ENCODE measurements at places on chromosomes 3 and 15.

DNA sequence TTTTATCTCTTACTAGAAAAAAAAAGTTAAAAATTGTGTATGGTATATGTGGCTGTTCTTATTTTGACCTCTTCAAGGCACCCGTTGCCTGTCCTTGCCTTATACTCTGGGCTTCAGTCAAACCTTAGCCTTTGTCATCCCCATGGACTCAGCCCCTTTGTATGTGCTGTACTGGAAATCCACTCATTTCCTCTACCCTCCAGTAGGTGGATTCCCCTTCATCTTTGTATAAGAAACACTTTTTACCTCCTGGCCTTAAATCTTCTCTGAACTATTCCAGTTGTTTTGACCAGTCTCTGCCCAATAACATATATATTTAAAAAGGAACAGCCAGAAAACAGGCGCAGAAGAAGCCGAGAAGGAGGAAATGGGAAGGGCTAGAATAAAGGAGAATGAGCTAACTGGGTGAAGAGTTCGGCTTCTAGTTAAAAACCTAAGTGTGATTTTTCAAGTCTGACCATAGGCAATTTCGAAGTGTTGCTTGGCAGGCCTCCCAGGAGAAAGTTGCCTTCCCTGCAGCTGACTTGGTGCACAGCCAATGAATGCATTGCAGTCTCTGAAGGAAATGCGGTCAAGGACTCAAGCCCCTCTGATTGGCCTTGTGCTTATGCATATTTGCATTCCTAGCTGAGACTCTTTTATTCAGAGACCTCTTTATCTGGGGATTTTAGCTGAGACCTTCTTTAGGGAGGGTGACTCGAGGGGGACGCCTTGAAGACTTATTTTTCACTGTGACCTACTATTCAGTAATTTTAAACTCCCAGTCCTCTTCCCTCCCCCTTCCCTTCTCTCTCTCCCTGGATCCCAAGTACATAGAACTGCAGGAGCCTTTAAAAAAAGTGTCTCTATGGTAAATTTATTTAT, 277.4 kb downstream of the ROBO1 start:
- DNase-seq: no peak

GRCh38 chr3:5692446-5692845, 504.9 kb downstream of the EDEM1 start:
- no peak for DNase-seq

- DNase-seq: no peak
These were observed 982.7 kb upstream of the NR2F2 start for GRCh38 chr15:95347837-95348236.

DNA sequence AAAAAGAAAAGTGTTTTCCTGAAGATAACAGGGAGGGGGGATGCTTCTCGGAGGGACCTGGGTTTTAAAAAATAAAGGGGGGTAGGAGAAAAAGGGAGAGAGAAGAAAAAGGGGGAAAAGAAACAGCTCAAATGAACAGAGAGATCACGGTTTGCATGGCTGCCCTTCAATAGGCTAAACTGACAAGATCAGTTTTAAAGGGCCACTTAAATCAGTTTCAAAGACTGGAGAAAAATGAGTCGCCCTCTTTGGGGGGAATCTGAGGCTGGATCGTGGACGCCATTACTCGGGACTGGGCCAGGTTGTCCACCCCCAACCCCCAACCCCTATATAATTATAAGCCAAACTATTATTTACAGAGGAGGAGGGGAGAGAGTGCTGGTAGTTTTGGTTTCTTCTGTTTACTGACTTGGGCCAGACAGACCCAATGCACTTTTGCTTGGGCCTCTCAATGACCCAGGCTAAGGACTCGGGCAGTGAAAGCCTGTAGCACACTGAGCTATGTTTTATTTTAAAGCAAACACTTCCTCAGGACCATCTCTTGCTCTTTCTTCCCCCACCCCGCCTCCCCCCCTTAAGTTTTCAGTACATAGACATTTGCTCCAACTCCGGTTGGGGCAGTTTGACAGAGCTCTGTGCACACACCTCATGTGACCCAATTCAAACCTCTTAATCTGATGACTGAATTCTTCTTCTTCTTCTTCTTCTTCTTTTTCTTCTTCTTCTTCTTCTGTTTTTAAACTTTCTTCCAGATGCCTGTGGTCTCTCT, 6.3 kb downstream of the NR2F2 start:
- DNase-seq: no peak

GRCh38 chr15:82986442-82986780, 401 bp downstream of the RAMAC start:
- DNase-seq: no peak

DNA sequence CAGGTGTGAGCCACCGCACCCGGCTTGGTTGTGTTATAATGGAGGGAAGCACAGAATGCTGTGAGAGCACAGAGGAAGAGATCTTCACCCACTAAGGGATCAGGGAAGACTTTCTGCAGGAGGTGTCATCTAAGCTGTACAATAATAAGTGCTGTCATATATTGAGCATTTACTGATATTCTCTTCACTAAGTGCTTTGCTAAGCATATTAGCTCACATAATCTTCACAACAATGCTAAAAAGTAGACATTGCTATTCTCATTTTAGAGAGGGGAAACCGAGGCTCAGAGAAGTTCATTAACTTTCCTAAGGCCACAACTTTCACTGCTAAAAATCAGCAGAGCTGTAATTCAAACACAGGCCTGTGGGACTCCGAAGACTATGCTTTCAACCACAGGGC, 115.3 kb downstream of the CORO2B start:
- no peak for DNase-seq

GRCh38 chr3:78879295-78879860, 888.4 kb downstream of the ROBO1 start:
- DNase-seq: no peak

DNA sequence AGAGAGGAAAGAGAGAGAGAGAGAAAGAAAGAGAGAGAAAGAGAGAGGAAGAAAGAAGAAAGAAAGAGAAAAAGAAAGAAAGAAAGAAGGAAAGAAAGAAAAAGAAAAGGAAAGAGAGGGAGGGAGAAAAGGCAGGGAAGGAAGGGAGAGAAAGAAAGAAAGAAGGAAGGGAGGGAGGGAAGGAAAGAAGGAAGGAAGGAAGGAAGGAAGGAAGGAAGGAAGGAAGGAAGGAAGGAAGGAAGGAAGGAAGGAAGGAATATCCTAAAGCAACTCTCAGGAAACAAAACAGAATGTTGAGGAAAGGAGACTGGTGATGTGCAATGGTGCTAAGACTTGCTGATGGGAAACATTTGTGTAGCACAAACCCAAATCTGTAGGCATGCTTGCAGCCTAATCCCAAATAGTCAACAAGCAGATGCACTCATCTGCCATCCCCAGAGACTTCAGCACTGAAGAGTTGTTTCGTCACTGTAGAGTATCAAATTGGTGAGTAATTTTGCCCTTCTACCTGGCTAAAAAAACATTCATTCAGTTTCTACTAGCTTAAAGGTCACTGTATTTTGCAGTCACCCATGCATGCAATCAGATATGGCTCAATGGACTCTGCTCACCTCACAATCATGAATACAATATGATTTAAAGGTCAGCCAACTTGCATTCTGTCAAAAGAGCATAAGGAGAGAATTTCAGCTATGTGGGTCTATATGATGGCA, 480.3 kb downstream of the FGF12 start:
- no peak for DNase-seq

GRCh38 chr15:69244798-69245197, 53.9 kb upstream of the PAQR5 start:
- DNase-seq: no peak

DNA sequence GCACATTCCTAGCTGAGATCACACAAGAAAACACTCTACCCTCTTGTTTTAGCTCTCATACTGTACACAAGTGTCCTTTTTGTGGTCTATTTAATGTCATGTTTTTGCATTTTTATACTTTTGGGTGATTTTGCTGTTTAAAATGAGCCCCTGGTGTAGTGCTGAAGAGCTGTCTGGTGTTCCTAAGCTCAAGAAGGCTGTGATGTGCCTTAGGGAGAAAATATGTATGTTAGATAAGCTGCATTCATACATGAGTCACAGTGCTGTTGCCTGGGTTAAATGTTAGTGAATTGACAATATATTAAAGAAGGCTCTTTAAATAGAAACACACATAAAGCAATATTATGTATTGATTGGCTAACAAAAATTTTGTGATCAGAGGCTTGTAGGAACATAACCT, 387.4 kb upstream of the C2CD4B start:
- DNase-seq: no peak

All from stimulated activated CD8-positive, alpha-beta memory T cell treated with anti-CD3 and anti-CD28 coated beads, Interleukin-4, amount 100 ng/mL, for 1 hour (primary cell).